ENCODE measurements at places on chromosomes 3 and 15.

GRCh38 chr3:20142517-20142916, 43.5 kb downstream of the SGO1 start:
- DNase-seq = no peak

- DNase-seq = peak; percentile 55
These were observed 79.3 kb downstream of the SLC7A14 start for GRCh38 chr3:170506556-170506955.

DNA sequence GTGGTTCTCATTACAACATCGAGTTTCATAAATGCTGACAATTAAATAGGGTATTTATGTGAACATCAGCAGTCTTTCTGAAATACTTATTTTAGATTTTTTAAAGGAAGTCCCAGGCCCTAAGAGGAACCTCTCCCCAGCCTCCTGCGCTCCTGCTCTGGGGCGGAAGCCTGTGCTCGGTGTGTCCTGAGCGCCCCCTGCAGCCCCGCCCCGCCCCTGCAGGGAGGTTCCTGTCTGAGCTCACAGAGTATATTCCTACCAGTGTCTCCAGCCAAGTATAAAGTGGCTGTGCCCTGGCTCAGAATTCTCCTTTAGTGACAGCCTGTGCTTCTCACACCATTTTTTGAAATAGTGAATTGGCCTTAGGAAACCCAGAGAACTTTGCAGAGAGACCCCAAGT, 567.9 kb downstream of the GOLGA6L6 start:
- DNase-seq = no peak

DNA sequence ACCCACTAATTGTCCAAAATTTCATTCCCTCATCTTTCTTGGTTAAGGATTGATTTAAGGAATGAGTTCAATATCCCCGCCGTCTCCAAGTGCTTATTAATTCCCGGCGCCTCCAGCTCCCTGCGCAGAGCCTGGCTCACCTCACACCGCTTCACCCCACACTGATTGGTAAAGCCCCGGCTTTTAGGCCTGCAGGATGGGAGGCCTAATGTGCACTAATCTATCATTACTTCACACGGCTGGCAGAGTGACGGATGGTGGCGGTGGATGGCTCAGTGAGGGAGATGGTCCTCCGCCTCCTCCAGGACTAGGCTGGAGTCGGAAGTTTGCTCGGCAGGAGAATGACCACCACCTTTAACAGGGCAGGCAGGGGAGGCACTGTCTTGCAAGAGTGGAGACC, 81.7 kb downstream of the MEGF11 start:
- DNase-seq = no peak

GRCh38 chr15:100032358-100033085, 299.3 kb upstream of the LYSMD4 start:
- DNase-seq = no peak

DNA sequence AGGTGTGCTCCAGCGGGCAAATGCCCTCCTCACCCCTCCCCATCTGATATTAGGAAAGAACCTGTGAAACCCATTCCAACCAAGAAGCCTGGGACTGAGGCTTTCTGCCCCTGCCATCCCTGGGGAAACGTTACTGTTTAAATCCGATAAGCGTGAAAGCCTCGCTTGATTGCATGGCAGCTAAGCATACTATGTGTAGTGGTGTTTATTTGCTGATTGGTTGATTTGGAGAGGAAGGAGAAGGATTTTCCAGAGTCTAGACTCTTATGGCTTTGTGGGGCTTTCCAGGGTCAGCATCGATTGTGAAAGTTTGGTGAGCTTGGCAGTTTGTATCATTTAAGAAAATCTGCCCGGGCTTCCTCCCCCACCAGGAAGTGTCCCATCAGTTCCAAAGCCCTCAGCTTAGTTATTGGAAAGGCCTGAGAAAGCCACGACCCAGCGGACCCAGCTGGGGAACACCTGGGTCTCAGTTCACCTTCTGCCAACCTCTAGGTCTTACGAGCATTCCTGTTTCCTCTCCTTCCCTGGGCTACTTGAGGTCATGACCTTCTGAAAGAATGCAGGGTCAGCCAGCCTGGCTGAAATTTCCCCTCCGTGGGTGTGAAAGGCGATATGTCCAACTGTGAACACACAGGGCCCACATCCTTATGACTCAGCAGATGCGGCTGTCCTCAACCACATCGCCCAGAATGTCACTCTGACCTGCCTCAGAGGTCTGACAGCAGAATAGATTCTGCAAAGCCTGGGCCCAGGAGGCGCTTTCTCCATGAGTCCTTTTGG, 62.8 kb upstream of the HERC1 start:
- DNase-seq = peak; percentile 41

DNA sequence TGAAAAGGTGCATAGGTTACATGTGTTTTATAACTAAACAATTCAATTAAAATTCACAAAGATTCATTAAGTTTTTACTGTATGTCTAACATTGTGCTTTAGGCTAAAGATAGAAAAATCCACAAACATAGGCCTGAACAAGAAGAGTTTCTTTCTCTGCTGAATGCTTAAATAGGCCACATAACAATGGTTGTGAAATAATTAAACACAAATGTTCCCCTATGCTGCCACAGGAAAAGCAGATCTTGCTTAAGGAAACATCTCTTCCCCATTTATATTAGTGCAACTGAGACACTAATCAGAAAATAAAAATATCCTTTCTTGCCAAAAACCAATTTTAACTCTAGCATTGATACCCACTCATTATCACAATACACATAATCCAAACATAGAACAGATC, 725.4 kb upstream of the DPPA4 start:
- DNase-seq = peak; percentile 9

DNA sequence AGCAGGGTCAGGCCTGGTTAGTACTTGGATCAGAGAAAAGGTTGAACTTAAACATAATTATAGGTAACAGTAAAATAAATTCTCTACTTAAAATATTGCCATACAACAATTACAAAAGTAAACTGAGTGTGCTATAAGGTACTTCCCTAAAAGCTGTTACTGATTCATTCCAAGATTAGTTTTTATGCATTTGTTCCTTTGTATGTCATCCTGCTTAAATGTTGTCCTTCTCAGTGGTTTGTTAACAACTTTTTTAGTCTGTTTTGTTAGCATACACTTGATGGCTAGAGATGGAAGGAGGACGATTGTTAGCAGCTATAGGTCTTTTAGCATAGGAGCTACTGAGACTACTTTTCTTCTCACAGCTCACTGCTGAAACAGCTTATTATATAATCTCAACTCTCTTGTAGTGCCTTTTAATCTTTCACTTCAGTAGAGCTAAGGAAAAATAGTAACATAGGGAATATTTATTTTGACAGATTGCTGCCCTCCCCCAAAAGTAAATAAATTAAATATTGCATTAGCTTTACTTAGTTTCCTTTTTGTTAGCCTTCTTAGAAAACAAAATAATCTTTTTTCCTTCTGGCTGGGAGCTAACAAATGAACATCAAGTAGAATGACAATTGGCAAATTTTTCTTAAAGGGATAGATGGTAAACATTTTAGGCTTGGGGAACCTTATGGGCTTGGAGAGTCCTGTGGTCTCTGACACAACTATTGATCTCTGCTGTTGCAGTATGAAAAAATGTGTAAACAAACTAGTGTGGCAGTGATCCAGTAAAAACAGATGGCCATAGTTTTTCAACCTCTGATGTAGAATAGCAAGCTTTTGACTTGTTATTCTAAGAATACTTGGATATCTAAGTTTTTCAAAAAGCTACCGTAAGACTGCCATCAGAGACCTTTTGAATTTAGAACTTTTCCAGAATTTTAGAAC, 39.5 kb downstream of the USP8 start:
- peak; percentile 22 for DNase-seq

DNA sequence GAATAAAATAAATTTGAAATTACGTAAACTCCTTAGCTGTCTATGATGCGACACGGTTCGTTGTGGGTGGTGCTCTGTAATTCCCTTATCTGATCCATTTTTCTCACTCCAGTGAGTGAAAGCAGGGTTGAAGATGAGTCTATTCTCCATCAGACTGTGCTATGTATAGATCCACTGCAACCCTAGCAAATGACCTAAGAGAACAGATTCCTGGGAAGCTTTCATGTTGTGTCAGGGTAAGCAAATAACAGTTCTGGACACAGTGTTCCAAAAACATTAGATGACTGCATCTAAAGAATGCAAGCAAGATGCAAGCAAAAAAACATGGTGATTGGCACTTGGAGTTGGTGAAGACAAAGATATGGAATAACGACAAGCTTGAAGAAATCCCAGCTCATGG, 239.3 kb downstream of the SLC9A9 start:
- peak; percentile 100 for DNase-seq

- peak; percentile 49 for DNase-seq
These were observed 38.4 kb downstream of the SLMAP start for GRCh38 chr3:57794501-57794900.

DNA sequence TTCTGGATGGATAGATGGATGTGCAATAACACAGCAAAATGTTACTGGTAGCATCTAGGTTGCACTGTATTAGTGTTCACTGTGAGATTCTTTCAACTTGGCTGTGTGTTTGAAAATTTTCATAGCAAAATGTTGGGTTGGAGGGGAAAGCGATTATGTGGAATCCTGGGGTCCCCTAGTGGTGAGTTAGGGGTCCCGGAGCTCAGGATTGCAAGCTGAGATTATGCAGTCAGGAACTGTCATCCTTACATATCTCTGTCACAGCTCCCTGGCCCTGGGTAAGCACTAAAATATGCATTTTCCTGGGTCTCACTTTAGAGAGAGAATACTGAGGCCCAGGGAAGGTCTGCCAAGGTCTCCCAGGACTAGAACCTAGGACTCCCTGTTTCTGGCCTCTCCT, 77.2 kb downstream of the CEMIP start:
- DNase-seq = no peak

GRCh38 chr3:162666835-162667234, 1170.2 kb downstream of the OTOL1 start:
- DNase-seq = no peak

DNA sequence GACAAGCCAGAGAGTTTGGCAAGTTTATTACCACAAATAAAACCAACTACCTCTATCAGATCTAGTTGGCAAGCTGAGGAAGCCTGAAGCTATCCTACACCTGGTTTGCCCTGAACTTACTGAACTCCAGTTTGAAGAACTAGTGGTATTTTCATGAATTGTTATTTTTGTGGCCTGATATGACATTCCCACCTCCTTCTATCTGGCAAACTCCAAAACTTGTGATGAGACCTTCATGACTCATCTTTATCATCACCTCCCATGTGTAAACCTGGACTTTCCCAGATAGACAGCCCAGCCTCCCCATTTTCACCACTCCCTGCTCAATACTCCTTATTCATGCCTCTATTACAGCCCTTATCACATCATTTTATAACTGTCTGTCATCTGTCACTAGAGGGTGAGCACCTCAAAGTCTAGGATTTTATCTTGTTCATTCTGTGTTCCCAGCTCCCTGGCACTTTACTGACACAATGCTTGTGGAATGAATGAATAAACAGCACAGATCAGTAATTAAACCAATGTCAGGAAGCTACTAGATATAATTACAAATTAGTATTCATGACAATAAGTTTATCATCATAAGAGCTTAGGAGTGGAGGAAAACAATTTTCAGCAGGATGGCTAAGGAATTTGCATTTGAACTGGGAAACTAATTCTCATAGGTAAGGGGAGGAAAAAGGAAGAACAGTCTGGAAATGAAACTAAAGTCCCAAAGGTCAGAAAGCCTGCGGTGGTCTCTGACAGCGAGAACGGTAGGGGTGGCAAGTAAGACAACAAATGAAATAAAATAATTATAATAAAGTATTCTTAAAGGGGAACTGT, 13.2 kb upstream of the TRANK1 start:
- peak; percentile 77 for DNase-seq

- DNase-seq = no peak
These were observed 68.9 kb upstream of the PCSK6 start for GRCh38 chr15:101558221-101558941.

DNA sequence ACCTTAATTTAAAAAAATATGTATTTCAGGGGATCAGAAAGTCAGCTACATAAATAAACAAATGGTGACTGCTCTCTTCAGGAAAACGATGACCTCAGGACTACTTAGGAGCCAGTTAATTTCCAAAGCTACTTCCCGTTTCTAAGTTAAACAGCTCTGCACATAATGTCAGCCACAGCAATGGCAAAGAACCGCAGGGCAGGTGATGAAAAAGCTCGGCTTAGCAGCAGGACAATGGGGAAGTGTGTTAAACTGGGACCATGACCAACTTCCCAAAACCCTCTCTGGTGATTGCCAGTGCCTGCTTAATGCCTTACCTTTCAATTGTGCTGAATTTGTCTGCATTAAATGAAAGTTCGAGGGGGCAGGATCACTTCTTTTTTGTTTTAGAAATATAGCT, 258.9 kb downstream of the FHIT start:
- no peak for DNase-seq

- DNase-seq = peak; percentile 54
These were observed 138.3 kb upstream of the ABHD17C start for GRCh38 chr15:80556694-80557367.

DNA sequence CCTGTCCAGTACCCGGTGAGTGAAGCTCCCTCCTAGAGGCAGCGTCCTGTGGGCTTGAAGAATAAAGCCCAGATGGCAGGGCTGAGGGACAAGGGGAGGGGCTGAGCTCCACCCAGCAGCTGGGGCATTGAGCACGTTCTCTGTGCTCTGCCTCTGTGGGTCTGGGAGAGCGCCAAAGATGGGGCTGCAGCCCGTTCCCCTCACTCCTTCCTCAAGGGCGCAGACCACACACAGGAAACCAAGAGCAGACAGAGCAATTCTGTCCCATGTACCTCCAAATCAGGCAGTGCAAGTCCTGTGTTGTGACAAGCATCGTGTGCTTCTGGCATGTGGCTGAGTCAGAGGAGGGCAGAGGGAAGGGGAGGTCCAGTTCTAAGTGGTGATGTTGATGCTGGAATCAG, 15.7 kb upstream of the KIF23 start:
- no peak for DNase-seq

DNA sequence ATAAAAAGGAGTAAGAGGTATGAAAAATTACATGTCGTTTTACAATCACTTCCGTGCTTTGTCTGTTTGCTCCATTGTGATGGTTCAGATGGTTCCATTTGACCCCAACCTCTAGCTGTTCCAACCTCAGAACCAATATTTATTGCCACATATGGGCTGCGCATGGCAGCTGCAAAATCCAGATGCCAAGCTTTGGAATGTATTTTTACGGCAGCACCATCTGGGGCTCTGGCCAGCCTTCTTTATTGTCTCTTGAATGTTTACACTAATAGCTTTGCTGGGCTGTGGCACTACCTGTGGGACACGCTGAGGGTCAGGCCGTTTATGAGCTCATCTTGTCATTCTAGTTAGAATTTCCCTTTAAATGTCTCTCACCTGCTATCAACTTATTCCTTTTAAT, 219.8 kb downstream of the ROBO2 start:
- no peak for DNase-seq

GRCh38 chr3:112582244-112582874, 20.5 kb downstream of the SLC35A5 start:
- peak; percentile 74 for DNase-seq

- no peak for DNase-seq
These were observed 17.1 kb downstream of the UMPS start for GRCh38 chr3:124747111-124747981.

GRCh38 chr3:115245438-115245837, 98.3 kb upstream of the ZBTB20 start:
- DNase-seq = peak; percentile 99

GRCh38 chr15:95663156-95664100, 667.1 kb upstream of the NR2F2 start:
- DNase-seq = peak; percentile 37
